ENCODE measurements at places on chromosomes 7 and 10. TPM values are rescaled to one million over a fixed set of nuclear protein-coding genes. Genes with fewer than 3 reads are reported as not detected.

DNA sequence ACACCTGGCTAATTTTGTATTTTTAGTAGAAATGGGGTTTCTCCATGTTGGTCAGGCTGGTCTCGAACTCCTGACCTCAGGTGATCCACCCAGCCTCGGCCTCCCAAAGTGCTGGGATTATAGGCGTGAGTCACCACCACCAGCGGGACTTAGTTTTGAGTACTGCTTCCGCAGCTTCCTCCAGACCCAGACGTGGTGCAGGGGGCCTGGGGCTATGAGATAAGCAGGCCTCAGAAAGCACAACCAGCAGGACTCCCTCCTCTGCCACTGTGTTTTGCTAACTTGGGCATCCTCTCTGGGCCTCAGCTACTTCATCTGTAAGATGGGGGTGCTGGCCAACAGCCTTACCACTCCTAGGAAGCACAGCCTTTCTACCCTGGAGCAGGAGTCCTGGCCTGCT is 37.8 kb downstream of the GOLGA7B start:
- DNase-seq: no peak

The KCNMA1 gene
- polyA plus RNA-seq: 4.2 TPM

- DNase-seq: no peak
Observed at GRCh38 chr7:140828741-140829140, 96.0 kb downstream of the BRAF start.

- no peak for DNase-seq
Observed at GRCh38 chr7:116150588-116150987, 59.8 kb upstream of the TES start.

GRCh38 chr10:116919164-116919563 is 69.9 kb downstream of the ENO4 start:
- no peak for DNase-seq

- no peak for DNase-seq
Observed at GRCh38 chr10:20598590-20598989, 298.5 kb downstream of the NEBL start.

DNA sequence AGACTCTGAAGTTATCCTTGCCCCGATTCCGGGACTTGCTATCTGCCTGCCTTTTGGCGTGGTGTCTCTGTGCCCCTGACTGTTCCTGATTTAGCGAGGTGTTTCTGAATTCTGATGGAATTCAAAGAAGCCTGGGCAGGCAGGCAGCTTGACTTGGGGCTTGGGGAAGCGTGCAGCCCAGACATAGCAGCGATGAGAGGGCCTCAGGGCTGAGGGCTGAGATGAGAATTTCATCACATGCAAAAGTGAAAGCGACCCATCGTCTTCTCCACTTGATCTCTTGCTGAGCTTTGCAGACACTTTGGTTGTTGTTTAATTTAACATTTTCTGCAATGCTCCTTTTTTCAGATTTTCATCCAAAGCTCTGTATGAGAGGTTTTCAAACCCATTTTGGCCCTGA is 57.8 kb downstream of the TCF7L2 start:
- no peak for DNase-seq

DNA sequence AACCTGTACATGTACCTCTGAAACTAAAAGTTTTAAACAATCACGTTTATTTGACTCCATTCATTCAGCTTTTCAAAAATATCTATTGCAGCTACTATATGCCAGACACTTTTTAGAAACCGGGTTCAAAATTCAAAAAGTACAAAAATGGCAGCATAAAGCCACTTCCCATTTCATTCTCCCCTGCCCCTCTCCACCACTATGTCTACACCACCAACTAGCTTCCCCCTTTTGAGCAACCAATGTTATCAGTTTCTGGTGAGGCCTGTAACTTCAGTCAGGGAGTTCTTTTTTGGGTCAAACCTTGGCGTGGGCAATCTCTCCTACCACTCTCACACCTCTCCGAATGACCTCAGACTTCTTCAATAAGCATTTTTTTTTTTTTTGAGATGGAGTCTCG is 11.5 kb upstream of the HHEX start:
- no peak for DNase-seq

GRCh38 chr10:55426138-55426537 is 625.1 kb upstream of the PCDH15 start:
- DNase-seq: no peak

Data from right lung (tissue), 10 donors.